NCI-H1436 treated with DMSO at 0.1 percent for 48 hours (cell line): ENCODE measurements at places on chromosomes 16 and 17.

DNA sequence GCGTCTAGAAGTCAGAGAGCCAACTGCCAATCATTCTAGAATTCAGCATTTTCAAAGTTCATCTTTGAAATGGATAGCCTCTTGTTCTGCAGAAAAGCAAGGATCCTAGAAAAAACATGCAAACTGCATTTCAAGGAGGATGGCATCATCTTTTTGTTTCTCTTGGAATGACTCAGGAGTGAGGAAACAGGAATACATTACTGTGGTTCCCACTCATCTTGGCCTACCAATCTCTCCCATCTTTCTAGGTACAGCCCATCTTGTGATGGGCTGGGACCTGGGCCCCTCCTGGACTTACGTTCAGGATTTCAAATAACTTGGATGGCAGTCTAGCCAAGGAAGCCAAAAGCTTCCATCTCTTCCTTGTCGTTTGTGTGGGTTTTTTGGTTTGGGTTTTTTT, 363.4 kb downstream of the CDH13 start:
- no peak for DNase-seq

DNA sequence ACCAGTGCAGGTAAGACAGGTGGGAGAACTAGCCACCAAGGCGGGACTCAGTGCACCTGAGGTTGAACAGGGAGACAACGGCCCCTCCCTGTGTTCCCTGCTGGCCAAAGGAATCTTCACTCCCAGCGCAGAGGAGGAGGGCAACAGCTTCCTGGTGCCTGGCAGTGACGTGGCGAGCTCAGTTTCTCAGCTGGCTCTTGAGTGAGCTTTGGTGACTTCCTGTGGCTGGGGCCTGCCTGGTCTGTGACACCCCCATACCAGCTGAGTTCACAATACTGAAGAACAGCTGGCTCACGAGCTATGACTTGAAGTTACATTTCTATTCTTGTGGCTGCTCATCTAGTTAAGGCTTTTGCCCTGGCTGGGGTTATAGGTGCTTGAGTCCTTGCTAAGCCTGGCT, 26.1 kb downstream of the WNT9B start:
- DNase-seq = no peak

DNA sequence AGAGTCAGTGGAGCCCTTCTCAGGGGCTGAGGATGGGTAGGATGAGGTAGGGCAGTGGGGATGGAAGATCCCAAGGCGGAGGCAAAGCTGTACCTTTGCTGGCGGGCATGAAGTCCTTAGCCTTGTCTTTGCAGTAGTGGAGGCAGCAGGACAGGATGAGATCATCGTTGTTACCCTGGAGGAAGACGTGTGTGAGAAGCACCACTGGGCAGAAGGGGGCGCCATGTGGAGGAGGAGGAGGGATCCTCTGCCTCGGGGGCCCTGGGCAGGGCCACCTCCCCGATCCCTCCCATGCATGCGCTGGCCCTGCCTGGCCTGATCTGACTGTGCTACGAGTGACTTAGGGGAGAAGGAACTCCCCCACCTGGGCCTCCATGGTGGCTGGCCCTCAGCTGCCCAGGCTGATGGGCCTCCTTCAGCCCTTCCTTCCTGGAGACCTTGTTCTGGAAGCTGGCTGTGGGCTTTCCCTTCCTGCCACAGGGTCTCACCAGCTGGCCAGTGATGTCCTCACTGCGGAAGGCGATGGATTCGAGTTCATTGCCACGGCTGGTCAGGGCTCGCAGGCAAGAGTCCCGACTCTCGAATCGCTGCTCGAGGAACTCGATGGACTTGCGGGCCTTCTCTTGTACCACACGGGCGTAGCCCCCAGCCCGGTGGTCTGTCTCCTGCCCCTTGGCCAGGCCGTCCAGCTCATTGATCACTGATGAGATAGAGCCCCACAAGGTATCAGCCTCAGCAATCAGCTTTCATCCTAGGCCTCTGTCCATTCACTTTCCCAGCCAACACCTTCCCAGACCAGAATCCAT, 10.3 kb downstream of the HIC1 start:
- DNase-seq = no peak

DNA sequence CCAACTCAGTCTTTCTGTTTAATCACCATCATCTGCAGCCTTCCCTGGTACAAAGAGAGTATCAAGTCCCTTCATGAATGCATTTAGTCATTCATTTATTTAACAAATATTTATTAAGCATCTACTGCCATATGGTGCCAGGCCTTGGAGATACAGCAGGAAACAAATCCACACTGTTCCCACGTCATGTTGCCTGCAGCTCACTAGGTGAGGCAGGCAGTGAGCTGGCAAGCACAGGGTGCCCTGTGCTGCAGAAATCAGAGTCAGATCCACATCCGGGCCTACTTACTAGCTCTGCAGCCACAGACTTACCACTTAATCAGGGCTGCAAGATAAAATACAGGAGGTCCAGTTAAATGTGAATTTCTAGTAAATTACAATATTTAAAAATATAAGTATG, 38.5 kb upstream of the CES5A start:
- no peak for DNase-seq

- DNase-seq = no peak
These were observed 23.3 kb downstream of the LLGL2 start for GRCh38 chr17:75548813-75549212.

DNA sequence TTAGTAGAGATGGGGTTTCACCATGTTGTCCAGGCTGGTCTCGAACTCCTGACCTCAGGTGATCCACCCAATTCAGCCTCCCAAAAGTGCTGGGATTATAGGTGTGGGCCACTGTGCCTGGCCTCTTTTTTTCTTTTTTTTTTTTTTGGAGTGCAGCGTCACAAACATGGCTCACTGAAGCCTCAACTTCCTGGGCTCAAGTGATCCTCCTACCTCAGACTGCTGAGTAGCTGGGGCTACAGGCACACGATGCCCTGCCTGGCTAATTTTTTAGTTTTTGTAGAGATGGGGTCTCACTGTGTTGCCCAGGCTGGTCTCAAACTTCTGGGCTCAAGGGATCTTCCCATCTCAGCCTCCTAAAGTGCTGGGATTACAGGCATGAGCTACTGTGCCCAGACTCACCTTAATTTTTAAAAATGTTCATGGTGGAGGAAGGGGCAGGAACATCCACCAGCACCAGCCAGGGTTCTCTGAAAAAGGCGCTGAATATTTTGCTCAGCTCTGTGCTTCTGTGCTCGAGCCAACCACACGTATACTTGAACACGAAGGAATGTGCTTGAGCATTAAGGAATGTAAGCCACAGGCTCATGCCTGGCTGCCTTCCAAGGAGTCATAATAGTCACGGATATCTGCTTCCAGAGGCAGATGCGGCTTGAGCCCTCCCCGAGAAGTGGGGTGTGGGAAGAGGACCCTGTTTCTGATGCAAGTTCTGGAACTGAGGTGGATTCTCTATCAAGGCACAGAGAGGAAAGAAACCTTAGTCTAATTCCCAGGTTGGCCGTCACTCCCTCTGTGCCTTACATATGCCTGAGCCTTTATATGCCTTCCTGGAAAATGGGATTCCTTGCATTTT, 65.5 kb upstream of the CREBBP start:
- no peak for DNase-seq

DNA sequence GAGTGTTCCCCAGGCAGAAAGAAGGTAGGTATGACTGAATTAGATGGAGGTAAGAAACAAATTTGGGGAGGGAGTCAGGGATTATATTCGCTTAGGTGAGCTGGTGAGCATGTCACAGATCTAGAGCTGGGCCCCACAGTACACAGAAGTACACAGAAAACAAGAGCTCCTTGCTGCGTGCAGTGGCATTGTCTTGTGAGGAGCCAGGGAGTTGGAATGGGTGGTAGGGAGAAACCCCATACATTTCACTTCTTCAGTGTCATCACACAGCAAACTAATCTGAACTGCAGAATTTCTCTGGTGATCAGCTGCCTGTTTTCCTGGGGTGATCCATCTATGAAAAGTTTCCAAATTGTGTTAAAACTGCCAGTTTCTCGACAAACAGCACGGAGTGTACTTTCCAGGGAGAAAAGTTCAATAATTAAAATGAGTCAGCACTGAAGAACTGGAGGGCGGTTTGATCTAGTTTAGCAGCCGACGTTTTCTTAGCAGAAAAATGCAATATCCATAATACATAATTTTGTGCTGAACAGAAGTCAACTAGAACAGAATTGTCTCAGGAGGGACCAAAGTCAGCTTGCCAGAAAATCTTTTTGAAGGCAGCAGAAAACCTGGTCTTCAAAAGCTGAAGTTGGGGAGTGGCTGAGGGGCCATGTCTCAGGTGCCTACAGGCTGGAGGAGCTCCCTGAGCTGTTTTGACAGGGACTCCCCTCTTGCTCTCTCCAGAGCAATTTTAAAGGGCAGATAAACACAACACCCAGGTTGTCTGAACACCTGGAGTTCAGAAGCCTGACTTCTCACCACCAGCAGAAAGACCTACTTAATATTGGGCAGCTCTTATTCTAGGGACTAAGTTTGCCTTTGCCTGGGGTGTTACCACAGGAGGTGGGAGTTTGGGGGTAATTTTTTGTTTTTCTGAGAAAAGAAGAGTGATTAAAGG, 448.6 kb downstream of the CA10 start:
- no peak for DNase-seq

DNA sequence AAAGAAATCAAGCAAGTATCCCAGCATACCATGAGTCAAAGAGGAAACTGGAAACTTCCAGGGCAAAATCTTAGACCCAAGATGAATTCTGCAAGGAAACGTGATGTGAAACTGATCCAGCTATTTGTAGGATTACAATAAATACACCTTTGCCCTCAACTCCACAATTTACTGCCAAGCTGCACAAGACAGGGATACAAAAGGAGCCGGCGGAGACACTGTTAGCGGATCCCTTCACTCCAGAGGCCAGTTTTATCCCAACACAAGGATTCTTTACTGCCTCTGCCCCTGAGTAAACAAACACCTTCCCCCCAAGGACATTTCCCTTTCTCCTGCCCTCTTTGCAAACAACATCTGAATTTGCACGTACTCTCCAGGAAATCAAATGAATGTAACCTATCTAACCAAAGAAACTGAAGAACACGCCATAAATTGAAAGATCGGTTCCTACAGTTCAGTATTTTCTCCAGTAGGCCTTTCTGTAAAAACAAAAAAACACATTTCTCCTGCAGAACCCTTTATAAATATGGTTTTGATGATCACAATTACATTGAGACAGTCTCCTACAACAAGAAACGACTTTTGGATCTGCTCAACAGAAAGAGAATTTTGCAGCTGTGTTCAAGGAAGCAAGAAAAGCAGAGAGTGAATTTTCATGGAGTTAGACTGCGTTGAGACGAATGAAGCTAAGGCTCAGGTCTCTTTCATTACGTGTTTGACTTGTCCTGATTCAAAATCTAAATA, 1.4 kb upstream of the CBX2 start:
- no peak for DNase-seq

DNA sequence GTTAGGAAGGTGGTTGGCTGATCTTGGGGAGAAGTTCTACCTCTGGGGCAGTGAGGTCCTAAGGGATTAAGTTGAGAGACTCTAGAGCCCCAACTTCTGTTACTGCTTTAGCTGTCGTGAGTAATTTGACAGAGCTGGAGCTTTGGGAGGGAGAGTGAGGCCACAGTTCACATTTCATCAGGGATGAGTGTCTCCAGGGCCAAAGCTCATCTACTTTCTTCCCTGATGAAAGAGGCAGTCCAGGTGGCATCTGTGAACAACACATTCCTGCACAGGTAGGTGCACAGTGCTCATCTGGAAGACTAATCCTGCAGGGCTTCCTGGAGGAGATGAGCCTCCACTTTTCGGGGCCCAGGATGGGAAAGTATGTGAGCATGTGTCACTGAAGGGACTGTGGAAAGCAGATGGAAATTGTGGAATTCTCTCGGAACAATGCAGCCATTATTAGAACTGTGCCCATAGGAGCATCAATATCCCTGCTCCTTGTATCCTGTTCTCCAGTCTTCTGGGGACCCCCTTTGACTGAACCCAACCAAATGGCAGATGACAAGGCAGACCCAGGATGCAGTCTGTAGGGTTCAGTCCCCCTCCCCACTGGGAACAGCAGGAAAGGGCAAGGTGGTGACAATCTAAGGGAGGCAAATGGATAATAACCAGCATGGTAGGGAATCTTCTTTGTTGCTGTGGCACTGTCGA, 9.0 kb downstream of the DYNLL2 start:
- no peak for DNase-seq

DNA sequence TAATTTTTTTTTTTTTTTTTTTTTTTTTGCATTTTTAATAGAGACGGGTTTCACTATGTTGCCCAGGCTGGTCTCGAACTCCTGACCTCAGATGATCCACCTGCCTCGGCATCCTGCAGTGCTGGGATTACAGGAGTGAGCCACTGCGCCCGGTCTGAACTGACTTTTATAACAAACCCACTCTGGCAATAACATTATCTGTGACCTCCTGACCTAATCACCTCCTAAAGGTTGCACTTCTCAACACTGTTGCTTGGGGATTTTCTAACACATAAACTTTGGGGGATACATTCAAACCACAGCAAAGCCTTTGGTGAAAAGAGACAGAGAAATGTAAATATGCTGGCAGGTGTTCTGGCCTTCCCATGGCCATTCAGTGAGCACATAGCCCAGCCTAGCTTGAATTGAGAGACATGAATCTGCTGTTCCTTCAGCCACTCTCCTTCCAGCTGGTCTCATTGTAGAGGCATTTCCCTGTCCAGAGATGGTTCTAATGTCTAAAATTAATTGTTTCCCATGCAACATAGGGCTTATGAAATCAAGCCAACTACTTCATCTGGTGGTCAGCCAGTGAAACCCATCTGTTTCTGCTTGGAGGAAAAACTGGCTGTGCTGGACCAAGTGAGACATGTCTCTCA, 28.3 kb downstream of the LYRM1 start:
- DNase-seq = no peak

DNA sequence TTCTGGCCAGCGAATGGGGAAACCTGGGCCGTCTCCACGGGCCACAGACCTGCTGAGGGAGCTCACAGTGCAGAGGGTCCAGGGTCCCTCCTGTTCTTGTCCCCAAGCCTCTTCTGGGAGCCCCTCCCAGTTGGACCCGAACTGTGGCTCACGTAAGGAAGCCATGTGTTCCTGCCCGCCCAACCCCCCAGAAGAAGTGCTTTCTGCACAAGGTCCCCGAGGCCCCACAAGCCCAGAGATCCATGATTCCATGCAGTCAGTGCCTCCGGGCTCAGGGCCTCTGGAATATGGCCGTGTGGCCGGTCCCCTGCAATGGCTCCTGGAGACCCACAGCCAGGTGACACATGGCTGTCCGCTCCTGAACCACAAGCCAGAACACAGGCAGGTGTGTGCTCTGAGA, 272.4 kb downstream of the C16orf95 start:
- no peak for DNase-seq

- DNase-seq = no peak
These were observed 5.4 kb downstream of the NAT9 start for GRCh38 chr17:74770498-74771318.

DNA sequence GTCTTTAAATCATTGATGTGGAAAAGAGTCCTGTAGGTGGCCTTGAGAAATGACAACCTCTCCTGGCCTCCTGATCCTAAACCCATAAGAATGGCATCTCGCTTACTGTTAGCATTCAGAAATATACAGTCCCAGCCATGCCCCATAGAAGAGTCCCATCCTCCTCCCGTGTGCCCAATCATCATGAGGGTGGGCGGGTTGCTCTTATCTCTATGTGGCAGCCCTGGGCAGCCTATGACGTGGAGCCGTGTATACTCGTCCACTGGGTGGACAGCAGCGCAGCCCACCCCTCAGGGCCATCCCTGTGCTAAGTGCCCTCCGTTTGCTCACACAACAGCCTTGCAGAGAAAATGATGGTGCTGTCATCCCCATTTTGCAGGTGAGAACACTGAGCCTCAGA, 105.3 kb downstream of the AMFR start:
- DNase-seq = no peak
